Vagina (tissue), 2 donors: ENCODE measurements at places on chromosomes 16 and 17. TPM values are rescaled to one million over a fixed set of nuclear protein-coding genes. Genes with fewer than 3 reads are reported as not detected.

DNA sequence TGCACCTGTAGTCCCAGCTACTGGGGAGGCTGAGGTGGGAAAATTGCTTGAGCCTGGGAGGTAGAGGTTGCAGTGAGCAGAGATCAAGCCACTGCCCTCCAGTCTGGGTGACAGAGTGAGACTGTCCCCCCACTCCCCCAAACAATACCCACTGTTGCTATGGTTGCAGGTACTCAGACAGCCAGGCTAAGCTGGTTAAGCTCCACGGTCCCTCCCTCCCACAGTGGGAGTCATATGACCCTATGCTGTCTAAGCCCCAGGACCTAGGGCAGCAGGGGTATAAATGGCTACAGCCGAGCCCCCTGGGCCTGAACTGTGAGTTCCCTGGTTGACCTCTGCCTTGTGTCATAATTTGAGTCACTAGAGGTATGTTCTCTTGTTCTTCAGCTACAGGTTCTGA lies 15.9 kb upstream of the RPRML start:
- DNase-seq: no peak

Gene PARD6A
- 1.2 TPM for total RNA-seq

DNA sequence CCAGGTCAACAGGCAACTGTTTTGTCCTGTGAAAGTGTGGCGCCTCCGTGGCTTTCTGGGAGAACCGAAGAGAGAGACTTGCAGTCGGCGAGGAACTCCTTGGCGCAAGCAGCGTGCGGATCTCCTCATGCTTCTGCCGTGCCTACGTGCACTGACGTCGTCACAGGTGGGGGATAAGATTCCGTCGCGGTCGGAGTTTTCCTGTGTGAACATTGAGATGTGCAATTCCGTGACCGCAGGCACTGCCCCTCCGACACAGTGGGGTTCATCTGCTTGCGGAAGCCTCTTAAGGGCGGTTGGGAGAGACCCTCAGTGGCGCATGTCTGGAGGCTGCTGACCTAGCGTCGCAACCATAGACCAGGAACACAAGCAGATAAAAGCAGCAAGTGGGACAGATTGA lies 212.3 kb upstream of the CHMP6 start:
- DNase-seq: no peak

GRCh38 chr17:6551356-6551755 lies 5.0 kb downstream of the PITPNM3 start:
- DNase-seq: no peak

- DNase-seq: no peak
Observed at GRCh38 chr16:88380619-88381018, 2.1 kb upstream of the ZNF469 start.
